ENCODE measurements at places on chromosomes 7 and 10.

DNA sequence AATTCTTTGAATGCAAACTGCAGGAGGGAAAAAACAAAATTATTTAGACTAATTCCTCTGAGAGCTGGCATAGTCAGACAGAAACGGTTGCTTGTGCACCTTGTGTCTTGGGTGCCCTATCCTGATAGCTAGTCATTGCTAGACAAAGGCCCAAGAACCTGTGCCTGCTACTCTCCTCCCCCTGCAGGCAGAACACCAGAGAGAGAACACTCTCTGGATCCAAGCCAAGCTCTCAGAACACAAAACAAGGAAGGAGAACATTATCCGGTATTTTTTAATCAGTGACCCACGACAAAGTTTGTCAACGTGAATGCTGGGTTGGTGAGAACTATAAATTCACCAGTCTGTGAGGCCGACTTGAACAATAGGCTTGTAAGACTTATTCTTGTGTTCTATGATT, 18.8 kb upstream of the PPP1R9A start:
- no peak for DNase-seq

- DNase-seq = no peak
Observed at GRCh38 chr7:132815696-132816311, 239.5 kb upstream of the PLXNA4 start.

DNA sequence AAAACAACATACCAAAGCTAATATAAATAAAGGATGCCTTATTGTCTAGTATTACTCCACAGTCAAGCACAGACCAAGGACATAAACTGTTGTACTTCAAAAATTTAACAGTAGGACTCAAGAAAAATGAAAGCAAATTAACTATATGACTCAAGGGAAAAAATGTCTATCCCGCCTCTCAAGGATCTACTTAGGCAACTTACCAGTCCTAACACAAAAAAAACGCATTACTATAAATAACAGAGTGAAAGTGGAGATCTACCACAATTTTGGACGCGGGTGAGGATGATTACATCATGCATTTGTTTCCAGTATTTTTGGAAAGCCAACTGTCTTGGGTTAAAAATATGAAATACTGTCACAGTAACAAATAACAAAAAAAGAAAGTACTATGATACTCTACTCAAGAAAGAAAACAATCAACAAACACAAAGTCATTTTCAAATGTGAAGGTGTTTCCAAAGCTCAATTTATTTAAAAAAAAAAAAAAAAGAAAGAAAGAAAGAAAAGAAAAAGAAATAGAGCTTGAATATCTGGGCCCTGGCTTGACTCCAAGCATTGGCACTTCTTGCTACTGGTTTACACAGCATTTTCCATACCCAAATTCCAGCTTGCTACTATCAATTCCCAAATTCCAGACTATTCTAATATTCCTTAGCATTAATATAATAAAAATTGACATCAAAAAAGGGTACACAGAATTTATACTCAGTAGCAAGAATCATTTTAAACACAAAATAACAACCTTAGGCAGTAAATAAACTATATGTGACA, 99.4 kb downstream of the RSU1 start:
- no peak for DNase-seq

GRCh38 chr10:104376784-104377300, 23.2 kb downstream of the CFAP58 start:
- DNase-seq = no peak

All from stimulated activated CD8-positive, alpha-beta memory T cell treated with anti-CD3 and anti-CD28 coated beads, Interleukin-7, amount 100 ng/mL, for 1 hour (primary cell).